ENCODE measurements at places on chromosomes 2 and 18.

GRCh38 chr2:105571445-105571987, 172.7 kb upstream of the FHL2 start:
- DNase-seq: no peak

- DNase-seq: no peak
Observed at GRCh38 chr18:45287531-45287930, 327.7 kb upstream of the SLC14A2 start.

DNA sequence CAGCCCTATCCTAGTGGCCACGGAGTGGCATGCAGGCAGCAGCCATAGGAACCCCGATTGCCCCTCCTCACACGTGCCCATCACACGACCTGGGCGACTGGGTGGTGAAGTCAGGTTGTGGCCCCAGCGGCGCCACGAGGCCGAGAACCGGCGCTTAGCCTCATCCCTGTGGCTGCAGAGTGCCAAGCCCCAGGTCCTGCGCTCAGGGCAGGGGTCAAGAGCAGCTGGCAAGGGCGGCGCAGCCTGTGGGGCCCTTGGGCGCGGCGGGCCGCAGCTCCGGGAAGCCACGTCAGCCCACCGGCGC, 73.3 kb downstream of the RPIA start:
- no peak for DNase-seq

GRCh38 chr2:98441706-98442450, 2.8 kb upstream of the INPP4A start:
- DNase-seq: no peak

DNA sequence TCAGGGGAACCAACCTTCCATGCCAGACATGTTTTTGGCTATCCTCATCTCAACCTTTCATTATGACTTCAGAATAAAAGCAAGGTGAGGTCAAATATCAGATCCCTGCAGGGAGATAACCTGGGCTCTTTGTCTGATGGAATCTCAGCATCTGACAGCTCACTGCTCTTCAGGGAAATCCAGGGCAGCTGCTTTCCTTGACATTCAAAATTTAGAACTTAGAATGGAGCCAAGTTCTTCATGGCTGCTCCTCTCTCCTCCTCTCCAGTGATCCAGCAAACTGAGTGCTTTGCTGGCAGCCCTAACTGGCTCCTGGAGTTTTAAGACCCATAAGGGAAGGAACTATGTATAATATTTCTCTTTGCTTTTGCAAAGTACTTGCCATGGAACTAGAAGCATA, 716.3 kb downstream of the TSN start:
- DNase-seq: peak; percentile 7

- no peak for DNase-seq
Observed at GRCh38 chr2:19807866-19808265, 93.9 kb downstream of the TTC32 start.

DNA sequence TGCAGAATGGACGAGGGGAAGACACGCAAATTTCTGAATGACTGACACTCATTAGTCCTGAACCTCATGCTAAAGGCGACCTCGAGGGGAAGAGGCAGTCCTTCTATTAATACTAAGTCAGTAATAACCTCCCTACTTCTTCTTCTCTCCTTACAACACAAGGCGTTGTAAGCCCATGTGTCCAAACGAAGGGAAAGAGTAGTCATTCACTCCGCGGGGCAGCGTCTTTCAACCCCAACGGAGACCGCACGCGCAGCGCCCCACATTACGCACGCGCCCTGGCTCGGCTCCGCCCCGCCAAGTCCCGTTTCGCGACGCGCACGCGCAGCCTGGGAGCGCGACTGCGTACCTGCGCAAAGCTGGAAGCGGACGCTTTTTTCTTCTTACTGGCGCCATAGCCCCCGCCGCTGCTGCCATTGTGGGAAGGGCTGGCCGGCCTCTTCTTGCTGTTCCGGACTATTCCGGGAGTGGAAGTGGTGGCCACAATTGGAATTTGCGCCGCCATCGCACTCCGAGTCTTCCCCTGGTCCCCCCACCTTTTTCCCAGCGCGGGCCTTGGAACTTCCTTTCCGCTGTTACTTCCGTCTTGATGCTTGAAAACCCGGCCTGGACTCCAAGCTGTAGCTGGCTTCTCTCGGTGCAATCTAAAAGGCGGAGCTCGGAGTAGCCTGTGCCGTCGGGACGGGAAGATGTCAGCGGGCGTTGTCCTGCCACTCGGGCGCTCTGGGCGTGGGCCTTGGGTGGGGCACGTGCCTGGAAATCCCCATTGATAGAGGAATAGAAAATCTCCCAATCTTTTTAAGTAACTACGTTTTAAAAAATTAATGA, at the start of gene INO80C:
Gene INO80C, minus strand, starts transcription at position 591 of the 828 bp plus-strand sequence. Its CDS starts 86 bp downstream, at position 505.
- peak; percentile 95 for DNase-seq

- DNase-seq: peak; percentile 11
Observed at GRCh38 chr2:86661333-86661732, 37.7 kb upstream of the RNF103 start.

DNA sequence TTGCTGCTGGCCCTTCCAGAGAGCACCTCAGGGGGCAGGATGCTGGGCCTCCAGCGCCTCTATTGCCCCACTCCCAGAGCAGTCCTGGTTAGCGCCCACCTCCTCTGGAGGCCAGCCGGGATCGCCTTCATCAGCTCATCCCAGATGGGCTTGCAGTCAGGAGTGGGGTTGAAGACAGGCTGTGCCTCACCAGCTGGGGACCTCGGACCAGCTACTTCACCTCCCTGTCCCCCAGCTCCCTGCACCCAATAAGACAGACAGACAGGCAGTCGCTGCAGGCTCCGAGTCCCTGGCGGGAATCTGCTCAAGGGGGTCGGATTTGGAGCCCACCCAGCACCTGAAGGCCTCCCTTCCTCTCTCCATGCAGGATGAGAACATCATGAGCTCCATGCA, 18.9 kb upstream of the FAHD2A start:
- no peak for DNase-seq

DNA sequence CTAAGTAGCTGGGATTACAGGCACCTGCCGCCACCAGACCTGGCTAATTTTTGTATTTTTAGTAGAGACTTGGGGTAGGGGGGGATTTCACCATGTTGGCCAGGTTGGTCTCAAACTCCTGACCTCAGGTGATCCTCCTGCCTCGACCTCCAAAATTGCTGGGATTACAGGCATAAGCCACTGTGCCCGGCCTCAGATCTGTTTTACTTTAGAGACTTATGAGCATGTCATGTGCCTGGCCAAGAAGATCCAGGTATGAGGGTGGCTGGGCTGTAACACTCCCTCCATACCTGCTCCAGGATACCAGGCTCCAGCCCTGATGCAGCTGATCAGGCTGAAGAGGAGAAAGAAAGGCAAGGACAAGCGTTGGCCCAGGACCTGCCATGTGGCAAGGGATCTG, 125.0 kb downstream of the LPIN1 start:
- DNase-seq: no peak

DNA sequence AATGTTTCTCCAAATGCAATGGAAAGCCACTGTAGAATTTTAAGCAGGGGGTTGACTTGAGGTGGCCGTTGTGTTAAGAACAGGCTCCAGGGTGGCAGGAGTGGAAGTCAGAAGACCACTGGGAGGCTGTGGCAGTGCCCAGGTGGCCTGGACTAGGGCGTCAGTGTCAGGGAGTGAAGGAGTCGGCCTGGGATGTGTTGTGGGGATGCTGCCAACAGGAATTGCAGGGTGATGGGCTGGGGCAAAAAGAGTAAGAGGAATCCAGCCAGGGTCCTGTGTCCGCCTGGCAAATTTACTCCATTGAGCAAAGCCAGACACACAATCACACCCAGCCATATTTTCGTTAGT, 55.1 kb downstream of the ACAA2 start:
- DNase-seq: no peak

DNA sequence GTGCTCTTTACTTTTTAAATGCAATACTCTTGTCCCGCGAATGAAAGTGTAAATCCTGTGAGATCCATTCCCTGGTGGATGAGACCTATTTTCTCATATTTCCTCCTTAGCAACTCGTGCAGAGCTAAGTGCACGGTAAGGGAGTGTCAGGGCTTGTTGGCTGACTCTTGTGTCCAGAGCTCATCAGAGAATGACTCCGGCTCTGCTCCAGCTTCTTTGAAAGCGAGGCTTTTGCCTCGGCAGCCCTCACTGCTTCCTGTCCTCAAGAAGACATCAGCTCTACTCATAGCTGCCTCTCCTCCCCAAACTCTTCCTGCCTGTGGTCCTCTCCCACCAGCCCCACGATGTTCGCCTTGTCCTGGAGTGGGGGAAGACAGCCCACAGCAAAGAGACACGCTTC, 70.7 kb downstream of the LIPG start:
- DNase-seq: no peak

DNA sequence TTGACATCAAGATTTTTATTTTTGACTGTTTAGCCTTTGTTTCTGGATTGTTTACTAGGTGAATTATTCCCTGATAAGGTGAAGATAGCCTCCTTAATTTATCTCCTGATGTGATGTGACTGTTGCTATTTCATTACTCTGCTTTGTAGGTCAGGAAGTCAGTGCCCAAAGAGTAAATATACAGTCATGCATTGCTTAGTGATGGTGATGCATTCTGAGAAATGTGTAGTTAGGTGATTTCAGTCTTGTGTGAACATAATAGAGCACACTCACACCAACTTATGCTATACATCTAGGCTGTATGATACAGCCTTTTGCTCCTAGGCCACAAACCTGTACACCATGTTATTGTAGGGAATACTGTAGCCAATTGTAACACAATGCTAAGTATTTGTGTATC, 102.4 kb upstream of the THUMPD2 start:
- no peak for DNase-seq

GRCh38 chr2:6921321-6921922, 4.2 kb downstream of the RNF144A start:
- DNase-seq: no peak

GRCh38 chr2:138235041-138235440, 266.5 kb upstream of the SPOPL start:
- DNase-seq: no peak

GRCh38 chr2:234691214-234691575, 194.3 kb upstream of the ARL4C start:
- no peak for DNase-seq

GRCh38 chr2:233532971-233533370, 33.6 kb downstream of the USP40 start:
- no peak for DNase-seq

DNA sequence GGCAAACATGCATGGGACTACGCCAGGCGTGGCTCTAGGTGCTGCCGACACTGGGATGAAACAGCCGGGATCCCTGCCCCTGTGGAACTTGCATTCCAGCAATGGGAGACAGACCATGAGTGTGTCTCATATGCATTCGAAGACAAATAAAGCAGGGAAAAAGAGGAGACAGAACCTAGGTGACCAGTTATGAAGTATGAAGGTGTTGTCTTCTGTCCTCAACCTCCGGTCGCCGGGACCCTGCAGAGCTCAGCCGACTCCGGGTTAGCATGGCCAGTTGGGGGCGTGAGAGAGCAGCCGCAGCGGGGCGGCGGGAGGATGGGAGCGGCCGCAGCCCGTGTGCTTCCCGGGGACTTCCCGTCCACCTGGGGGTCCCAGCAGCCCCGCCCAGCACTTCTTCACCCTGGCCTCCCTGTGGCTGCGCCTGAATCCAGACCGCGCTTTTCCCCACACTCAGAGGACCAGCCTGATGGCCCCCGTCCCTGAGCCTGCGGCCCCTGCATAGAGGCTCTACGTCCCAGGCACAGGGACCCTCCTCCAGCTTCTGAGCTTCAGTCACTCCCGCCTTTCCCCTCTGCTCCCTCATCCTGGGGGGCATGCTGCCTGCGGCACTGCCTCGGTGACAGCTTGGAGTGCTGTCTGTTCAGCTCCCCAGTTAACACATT, 11.4 kb downstream of the ID2 start:
- DNase-seq: peak; percentile 69

GRCh38 chr2:172806493-172806892, 70.8 kb downstream of the RAPGEF4 start:
- peak; percentile 51 for DNase-seq

DNA sequence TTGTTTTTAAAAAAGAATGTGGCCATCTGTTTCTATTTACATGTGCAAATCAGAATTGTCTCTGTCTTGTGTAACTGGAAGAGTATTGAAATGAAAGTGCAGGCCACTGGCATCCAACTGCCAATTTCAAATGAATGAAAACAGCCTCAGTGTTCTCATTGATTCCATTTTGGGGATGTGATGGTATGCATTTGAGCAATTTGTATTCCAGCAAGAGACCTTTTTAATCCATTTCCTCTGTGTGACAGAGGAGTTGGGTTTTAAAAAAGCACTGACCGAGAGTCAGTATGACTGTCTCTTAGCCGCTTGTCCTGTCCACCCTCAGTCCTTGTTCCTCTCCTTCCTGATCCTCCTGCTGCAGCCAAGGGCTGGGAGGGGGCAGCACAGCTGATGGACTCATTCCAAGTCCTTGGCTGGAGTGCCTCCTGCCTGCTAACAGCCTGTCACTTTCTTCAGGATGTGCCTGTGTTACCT, 50.0 kb downstream of the ASAP2 start:
- DNase-seq: no peak

DNA sequence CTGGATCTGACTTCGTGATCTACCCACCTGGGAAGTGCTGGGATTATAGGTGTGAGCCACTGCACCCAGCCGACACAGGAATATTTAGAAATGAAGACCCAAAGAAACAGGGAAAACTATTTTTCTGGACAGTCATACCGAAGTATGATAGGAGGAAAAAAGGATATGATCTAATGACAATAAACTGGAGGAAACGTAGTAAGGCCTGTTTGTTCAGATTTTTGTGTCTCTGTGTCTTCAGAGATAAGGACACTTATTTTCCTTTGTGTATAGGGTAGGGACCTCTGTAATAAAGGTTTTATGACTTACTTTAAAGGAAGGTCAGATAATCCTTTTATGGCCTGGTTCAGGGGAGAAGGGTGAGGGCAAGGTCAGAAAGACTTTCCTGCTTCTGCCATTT, 55.9 kb downstream of the GTF2A1L start:
- peak; percentile 35 for DNase-seq

GRCh38 chr2:185069107-185069506, 470.8 kb downstream of the ZNF804A start:
- no peak for DNase-seq

- DNase-seq: no peak
Observed at GRCh38 chr18:75810961-75811551, 383.6 kb upstream of the SMIM21 start.

GRCh38 chr18:26621161-26622026, 73.0 kb upstream of the KCTD1 start:
- DNase-seq: peak; percentile 8

- no peak for DNase-seq
Observed at GRCh38 chr2:192099742-192100141, 95.0 kb downstream of the TMEFF2 start.

- peak; percentile 38 for DNase-seq
Observed at GRCh38 chr2:48771241-48772014, 15.9 kb upstream of the LHCGR start.

- DNase-seq: no peak
Observed at GRCh38 chr2:44943693-44944101, 2.2 kb downstream of the SIX3 start.

- DNase-seq: no peak
Observed at GRCh38 chr2:156999661-157000060, 257.8 kb upstream of the GALNT5 start.

GRCh38 chr2:121689356-121689755, 40.1 kb upstream of the CLASP1 start:
- peak; percentile 38 for DNase-seq

- DNase-seq: no peak
Observed at GRCh38 chr18:55587418-55588110, 428 bp downstream of the TCF4 start.

GRCh38 chr2:1665761-1666505, 78.4 kb downstream of the PXDN start:
- no peak for DNase-seq

- DNase-seq: no peak
Observed at GRCh38 chr2:152874955-152875354, 156.5 kb downstream of the ARL6IP6 start.

- DNase-seq: no peak
Observed at GRCh38 chr2:145064511-145064910, 544.6 kb upstream of the ZEB2 start.

GRCh38 chr18:60197671-60198462, 174.7 kb downstream of the MC4R start:
- DNase-seq: no peak

GRCh38 chr18:25136416-25137196, 215.4 kb downstream of the ZNF521 start:
- DNase-seq: peak; percentile 62

All from large intestine (tissue), 12 donors.